ENCODE measurements at places on chromosomes 1 and 21. TPM values are rescaled to one million over a fixed set of nuclear protein-coding genes. Genes with fewer than 3 reads are reported as not detected.

BNIPL gene
- total RNA-seq: not detected

DNA sequence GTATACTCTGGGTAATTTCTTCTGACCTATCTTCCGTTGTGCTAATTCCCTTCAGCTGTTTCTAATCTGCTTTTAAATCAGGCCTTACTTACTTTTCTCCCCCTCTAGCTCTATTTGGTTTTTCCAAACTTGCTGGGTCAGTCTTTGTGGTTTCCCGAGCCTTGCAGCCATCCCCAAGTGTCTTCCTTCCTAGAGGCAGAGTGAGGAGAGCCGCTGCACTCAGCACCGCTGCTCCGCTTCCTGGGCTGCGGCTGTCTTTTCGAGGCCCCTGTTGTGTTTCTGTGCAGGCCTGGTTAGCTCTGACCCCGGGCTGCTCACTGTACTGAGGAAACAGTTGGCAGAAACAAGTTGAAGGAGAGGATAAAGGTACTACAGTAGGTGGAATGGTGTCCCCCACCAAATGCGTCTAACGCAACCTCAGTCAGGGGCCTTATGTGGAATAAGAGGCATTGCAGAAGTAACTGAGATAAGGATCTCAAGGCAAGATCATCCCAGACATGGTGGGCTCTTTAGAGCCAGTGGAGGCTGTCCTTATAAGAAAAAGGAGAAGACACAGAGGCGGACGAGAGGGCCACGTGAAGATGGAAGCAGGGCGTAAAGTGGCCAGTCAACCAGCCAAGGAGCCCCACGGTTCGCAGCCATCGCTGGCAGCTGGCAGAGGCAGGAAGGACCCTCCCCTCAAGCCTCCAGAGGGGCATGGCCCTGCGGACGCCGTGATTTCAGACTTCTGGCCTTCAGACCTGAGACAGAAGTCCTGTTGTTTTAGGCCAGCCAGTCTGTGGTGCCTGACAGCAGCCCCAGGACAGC is 10.5 kb downstream of the WNT9A start:
- no peaks in the 10 kb centered on the region for H3K27me3 ChIP-seq
- no peak for DNase-seq
- H3K4me1 ChIP-seq: no peaks in the 10 kb centered on the region
- no peaks in the 10 kb centered on the region for H3K36me3 ChIP-seq
- H3K4me3 ChIP-seq: no peak overlapping the region

DNA sequence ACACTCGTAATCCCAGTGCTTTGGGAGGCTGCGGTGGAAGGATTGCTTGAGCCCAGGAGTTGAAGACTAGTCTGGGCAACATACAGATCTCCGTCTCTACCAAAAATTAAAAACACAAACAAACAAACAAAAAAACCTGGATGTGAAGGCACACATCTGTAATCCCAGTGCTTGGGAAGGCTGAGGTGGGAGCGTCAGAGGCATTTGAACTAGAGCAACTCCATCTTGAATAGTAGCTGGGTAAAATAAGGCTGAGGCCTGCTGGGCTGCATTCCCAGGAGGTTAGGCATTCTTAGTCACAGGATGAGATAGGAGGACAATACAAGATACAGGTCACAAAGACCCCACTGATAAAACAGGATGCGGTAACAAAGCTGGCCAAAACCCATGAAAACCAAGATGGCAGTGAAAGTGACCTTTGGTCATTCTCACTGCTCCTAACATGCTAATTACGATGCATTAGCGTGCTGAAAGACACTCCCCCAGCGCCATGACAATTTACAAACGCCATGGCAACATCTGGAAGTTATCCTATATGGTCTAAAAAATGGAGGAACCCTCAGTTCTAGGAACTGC is 33.2 kb upstream of the RD3 start:
- no peak overlapping the region for H3K4me3 ChIP-seq
- H3K27me3 ChIP-seq: no peaks in the 10 kb centered on the region
- no peak for DNase-seq
- no peaks in the 10 kb centered on the region for H3K36me3 ChIP-seq
- no peaks in the 10 kb centered on the region for H3K4me1 ChIP-seq

DNA sequence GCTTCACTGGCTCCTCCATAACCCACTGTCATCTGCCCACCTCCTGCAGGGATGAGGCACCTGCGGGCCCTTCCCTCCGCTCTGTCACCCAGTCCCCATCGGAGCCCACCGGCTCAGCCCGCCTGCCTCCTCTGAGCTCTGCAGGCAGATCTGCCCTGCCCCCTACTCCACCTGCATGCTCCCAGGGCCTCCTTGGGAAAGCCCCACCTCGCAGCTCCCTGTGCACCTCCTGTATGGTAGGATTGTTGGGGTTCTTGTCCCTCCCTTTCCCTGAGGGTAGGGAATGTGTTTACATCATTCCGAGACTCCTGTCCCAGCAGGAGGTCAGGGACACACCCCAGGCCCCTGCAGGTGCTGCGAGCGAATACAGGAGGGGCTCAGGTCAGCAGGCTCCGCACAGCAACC is 50.5 kb downstream of the SIK1 start:
- no peaks in the 10 kb centered on the region for H3K4me1 ChIP-seq
- DNase-seq: no peak
- H3K27ac ChIP-seq: no peak overlapping the region
- no peaks in the 10 kb centered on the region for H3K36me3 ChIP-seq

DNA sequence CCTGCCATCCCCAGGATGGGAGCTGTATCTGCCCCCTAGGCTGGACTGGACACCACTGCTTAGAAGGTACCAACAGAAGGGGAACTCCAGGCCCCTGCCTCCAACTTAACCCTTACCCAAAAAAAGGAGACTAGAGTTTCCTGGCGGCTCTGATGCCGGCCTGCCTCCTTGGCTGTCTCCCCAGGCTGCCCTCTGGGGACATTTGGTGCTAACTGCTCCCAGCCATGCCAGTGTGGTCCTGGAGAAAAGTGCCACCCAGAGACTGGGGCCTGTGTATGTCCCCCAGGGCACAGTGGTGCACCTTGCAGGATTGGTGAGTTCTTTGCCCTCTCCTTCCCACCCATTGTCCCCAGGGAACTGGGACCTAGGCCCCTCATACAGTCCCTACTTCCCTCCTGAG is 8.1 kb upstream of the LRRC71 start:
- no peaks in the 10 kb centered on the region for H3K4me1 ChIP-seq
- no peak overlapping the region for H3K27ac ChIP-seq
- no peak overlapping the region for H3K4me3 ChIP-seq
- H3K27me3 ChIP-seq: no peaks in the 10 kb centered on the region
- H3K36me3 ChIP-seq: no peaks in the 10 kb centered on the region

HOOK1 gene
- 3.3 TPM for total RNA-seq

- peak overlapping the region; percentile 62 for H3K27ac ChIP-seq
- H3K27me3 ChIP-seq: no peaks in the 10 kb centered on the region
- no peak for DNase-seq
- no peak overlapping the region for H3K4me3 ChIP-seq
Observed at GRCh38 chr1:168863772-168864171, 134.8 kb upstream of the DPT start.

MTARC1 gene
- total RNA-seq: 6.8 TPM

DNA sequence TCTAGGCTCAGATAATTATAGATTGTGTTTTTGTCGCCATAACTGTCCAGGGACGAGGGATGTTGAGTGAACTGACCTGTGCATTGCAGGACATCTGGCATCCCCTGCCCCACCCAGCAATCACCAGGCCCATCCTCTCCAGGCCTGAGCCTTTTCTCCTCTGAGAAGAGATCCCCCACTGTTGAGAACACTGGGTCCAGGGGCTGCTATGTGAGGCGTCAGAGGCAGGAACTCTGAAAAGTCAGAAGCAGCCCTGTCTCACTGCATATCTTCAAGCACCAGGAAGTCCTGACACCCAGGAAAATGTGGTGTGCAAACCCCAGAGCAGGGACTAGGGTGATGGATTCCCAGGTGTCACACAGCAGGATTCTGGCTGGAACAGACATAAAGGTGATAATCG is 17.1 kb upstream of the ACBD3 start:
- no peak for DNase-seq
- H3K36me3 ChIP-seq: no peaks in the 10 kb centered on the region
- no peaks in the 10 kb centered on the region for H3K27me3 ChIP-seq

UBL4B gene
- total RNA-seq: not detected

TAL1 gene
- total RNA-seq: 4.8 TPM

DNA sequence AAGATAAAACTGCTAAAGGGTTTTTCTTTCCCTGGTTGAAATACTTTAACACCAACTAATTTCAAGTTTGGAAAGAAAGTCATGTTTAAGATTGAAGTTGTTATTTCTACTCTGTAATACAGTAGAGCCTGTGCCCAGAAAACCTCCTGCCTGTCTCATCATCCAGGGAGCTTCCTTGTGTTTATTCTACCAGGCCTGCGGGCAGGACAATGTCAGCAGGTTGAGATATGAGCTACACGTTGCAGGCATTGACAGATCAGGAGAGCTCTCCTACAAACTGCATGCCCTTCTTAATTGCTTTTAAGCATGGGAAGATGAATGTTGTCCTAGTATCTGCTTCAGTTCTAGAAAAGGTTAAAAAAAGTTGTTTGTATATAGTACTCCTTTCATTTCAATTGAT is 43.1 kb upstream of the CTBS start:
- no peaks in the 10 kb centered on the region for H3K36me3 ChIP-seq
- H3K4me3 ChIP-seq: no peak overlapping the region
- no peaks in the 10 kb centered on the region for H3K27me3 ChIP-seq
- no peak for DNase-seq
- no peak overlapping the region for H3K27ac ChIP-seq

DNA sequence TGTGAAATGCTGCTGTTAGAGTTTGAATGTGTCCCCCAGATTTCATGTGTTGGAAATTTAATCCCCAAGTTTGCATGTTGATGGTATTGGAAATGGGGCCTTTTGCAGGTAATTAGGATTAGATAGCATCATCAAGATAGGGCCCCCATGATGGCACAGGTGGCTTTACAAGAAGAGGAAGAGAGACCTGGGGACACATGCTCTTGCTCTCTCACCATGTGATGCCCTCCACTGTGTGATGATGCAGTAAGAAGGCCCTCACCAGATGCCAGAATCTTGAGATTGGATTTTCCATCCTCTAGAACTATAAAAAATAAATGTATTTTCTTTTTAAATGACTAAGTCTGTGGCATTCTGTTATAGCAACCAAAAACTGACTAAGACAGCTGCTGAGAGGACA is 57.0 kb upstream of the NEK7 start:
- H3K27me3 ChIP-seq: no peaks in the 10 kb centered on the region
- no peaks in the 10 kb centered on the region for H3K36me3 ChIP-seq
- H3K27ac ChIP-seq: no peak overlapping the region
- no peak for DNase-seq

DNA sequence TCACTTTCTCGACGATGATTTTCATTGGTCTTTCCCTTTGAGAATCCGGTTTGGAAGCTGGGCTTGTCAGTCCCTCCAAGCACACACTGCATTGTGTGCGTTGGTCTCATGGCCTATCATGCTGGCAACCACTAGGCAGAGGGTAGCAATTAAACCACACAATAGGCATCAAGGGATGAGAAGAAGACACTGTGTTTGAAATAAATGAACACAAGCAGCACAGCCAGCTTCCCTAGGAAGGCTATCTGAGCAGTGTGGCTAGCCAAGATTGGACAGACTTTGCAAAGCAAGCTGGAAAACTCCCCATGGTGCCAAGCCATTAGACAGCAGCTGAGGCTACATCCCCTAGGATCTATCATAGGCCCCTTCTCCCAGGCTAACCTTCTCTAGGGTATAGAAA is 288.7 kb downstream of the NUF2 start:
- no peak overlapping the region for H3K27ac ChIP-seq
- no peak for DNase-seq
- no peaks in the 10 kb centered on the region for H3K36me3 ChIP-seq
- H3K27me3 ChIP-seq: no peaks in the 10 kb centered on the region

- no peak overlapping the region for H3K4me3 ChIP-seq
- no peaks in the 10 kb centered on the region for H3K36me3 ChIP-seq
- H3K27me3 ChIP-seq: no peaks in the 10 kb centered on the region
- H3K4me1 ChIP-seq: no peaks in the 10 kb centered on the region
- DNase-seq: no peak
Observed at GRCh38 chr1:36559061-36559460, 76.3 kb upstream of the CSF3R start.

CD101 gene
- 2.6 TPM for total RNA-seq

GPA33 gene
- not detected for total RNA-seq

DNA sequence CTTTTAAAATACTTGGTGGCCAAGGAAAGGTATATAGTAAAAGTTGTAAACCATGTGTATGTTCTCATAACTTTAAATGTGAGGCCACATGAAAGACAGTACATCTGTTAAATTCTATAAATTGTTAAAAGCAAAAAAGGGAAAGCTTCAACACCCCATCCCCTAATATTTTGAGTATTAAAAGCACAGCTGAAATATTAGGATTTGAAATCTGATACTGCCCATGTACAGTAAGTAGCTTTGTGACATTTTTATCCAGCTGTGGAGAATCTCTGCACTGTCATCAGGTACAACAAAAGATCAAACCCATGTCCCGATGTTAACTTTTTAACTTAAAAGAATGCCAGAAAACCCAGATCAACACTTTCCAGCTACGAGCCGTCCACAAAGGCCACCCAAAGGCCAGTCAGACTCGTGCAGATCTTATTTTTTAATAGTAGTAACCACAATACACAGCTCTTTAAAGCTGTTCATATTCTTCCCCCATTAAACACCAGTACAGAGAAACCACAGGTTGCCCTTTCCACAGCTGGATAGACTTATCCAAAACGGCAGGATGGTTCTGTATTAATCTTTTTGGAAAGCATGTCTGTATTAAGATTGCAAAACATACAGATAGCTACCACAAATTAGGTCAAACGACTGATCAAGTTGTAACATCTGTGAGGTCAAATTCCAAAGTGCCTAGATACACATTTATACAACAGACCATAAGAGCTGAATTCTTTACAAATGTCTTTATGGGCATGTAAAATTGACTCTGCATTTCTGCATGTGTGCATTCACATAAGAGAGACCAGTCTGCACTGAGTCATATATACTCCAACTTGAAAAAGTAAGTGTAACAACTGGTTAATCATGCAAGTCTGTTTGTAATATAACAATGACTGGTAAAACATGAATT is 5.2 kb downstream of the IRF2BP2 start:
- H3K27me3 ChIP-seq: no peaks in the 10 kb centered on the region
- H3K4me3 ChIP-seq: peak overlapping the region; percentile 54
- peak overlapping the region; percentile 100 for H3K27ac ChIP-seq
- peaks cover 22% of the 10 kb centered on the region for H3K4me1 ChIP-seq
- H3K36me3 ChIP-seq: no peaks in the 10 kb centered on the region

DNA sequence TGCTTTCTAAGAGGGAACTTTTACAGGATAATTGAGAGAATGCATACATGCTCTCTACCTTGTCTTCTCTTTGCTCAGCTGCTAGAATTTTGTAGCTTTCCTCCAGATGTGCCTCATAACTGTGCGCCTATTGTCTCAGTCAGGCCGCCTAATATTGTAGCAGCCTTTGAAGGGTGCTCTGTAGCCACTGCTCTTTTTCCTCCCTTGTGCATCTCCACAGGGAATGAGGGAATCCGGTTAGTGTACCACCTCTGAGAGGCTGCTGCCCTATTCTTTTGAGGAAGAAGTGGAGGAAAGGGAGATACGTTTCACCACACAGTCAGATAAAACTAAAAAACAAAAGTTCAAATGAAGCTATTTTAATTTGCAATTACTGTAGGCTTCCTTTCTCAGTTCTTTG is 22.8 kb downstream of the TTC3 start:
- DNase-seq: no peak
- no peak overlapping the region for H3K4me3 ChIP-seq
- H3K27me3 ChIP-seq: no peaks in the 10 kb centered on the region
- H3K27ac ChIP-seq: no peak overlapping the region
- no peaks in the 10 kb centered on the region for H3K4me1 ChIP-seq
